Stimulated activated CD4-positive, alpha-beta T cell treated with anti-CD3 and anti-CD28 coated beads, Interleukin-1b, Interleukin-23, amount 100 ng/mL, for 1 hour (primary cell): ENCODE measurements at places on chromosomes 5 and 9.
A peak's percentile ranks its signal among the peaks of the same experiment; 100 is the strongest.

- DNase-seq = no peak
Measured at GRCh38 chr5:371811-372555, 50.5 kb downstream of the AHRR start.

GRCh38 chr5:54900984-54901725 lies 84.2 kb downstream of the ESM1 start:
- DNase-seq = no peak

- DNase-seq = no peak
Measured at GRCh38 chr5:5770825-5771224, 348.3 kb downstream of the ICE1 start.

- DNase-seq = peak; percentile 6
Measured at GRCh38 chr9:92669527-92669889, 423 bp downstream of the IPPK start.

- no peak for DNase-seq
Measured at GRCh38 chr5:163565931-163566608, 60.7 kb downstream of the MAT2B start.

DNA sequence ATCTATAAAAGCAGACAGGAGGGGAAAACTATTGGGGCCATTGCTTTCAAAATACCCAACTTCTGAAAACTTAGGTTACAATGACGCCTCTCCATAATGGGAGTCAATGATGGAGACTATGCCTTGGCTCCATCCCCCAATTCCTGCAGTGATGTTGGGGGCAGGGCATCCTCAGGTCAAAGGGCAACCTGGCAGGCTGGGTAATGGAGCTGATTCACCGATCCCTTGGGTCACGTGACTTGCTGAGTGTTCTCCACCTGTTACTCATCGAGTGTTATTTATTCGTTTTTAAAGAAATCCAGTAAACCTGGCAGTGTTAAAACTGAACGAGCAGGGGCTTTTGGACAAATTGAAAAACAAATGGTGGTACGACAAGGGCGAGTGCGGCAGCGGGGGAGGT lies 244.4 kb downstream of the FAM114A2 start:
- no peak for DNase-seq

- no peak for DNase-seq
Measured at GRCh38 chr5:128579639-128580038, 41.6 kb upstream of the FBN2 start.

DNA sequence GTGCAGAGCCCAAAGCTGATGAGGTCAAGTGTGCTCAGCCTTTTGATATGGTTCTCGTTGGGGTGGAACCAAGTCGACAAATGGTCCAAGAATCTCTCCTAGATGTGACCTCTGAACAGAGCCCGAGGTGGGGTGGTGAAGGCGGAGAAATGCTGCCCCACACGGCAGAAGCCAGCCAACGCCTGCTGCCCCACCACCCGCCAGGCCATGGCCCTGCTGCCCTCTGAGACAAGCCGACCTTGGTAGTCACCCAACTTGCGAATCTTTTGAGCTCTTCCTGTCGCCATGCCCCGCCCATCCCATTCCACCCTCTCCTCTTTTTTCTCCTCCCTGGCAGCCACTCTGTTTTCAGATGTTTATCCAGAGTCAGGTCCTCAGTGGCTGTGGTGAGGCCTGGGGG lies 91.5 kb upstream of the EGFLAM start:
- no peak for DNase-seq

GRCh38 chr5:132263548-132264261 lies 6.2 kb downstream of the PDLIM4 start:
- DNase-seq = no peak

- no peak for DNase-seq
Measured at GRCh38 chr5:151678713-151679112, 8.0 kb downstream of the SPARC start.

- no peak for DNase-seq
Measured at GRCh38 chr9:131194762-131195161, 69.4 kb downstream of the NUP214 start.

GRCh38 chr9:137295238-137295811 lies 6.7 kb downstream of the NRARP start:
- peak; percentile 38 for DNase-seq

DNA sequence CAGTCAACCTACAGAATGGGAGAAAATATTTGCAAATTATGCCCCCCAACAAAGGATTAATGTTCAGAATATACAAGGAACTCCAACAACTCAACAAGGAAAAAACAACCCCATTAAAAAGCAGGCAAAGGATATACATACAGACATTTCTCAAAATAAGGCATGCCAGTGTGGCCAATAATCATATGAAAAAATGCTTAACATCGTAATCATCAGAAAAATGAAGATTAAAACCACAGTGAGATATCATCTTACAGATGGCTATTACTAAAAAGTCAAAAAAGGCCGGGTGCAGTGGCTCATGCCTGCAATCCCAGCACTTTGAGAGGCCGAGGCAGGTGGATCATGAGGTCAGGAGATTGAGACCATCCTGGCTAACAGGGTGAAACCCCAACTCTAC lies 103.2 kb downstream of the KLHL3 start:
- no peak for DNase-seq

GRCh38 chr5:154830219-154830595 lies 20.2 kb downstream of the FAXDC2 start:
- DNase-seq = no peak

GRCh38 chr5:80745490-80745889 lies 90.7 kb upstream of the DHFR start:
- no peak for DNase-seq

- no peak for DNase-seq
Measured at GRCh38 chr5:59756373-59757035, 137.0 kb downstream of the PDE4D start.

GRCh38 chr5:60366489-60366888 lies 333.5 kb downstream of the DEPDC1B start:
- DNase-seq = no peak

GRCh38 chr5:141787376-141787775 lies 90.8 kb downstream of the PCDH1 start:
- no peak for DNase-seq

- DNase-seq = no peak
Measured at GRCh38 chr5:178403351-178403750, 170.7 kb upstream of the PHYKPL start.

DNA sequence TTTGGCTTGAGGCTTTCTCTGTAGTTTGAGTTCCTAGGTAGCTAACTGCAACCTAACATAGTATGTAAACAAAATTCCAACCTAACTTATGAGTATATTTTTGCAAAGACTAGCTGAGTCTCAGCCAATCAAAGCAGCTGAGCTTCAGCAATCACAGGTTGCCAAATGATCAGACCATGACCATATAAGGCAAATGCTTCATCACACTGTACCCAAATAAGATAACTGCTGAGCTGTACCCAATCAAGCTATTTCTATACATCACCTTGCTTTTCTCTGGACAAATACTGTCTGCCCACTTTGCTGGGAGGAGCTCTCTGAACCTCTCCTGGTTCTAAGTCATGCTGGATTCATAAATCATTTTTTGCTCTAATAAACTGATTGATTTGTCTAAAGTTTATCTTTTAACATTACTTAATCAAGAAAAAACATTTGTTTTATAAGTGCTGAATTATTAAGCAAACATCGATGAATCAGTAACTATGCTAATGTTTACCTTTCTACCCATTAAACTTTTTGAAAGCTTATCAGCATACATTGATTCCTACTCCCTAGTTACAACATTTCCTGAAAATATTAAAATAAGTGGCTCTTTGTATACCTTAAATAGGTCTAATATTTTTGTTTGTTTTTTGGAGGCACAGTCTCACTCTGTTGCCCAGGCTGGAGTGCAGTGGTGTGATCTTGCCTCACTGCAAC lies 129.7 kb upstream of the PCA3 start:
- no peak for DNase-seq

GRCh38 chr5:2382776-2383697 lies 368.4 kb downstream of the IRX2 start:
- no peak for DNase-seq

DNA sequence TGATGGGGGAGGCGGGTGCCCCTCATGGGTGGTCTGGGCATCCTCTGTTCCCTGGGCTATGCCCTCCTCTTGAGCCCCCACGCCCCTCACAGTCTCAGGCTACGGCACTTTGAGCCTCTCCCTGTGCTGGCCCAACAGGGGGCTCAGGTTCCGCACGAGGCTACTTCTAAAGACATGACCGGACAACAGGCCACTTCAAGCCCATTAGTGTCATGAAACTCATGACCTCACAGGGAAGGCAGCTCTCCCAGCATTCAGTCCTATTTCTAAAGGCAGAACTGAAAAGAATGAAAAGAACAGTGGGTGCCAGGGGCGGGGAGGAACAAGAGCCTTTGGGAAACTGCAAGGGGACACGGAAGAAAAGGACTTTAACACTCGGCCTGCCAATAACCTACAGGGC lies 45.0 kb downstream of the COL23A1 start:
- DNase-seq = no peak

GRCh38 chr5:152151113-152151512 lies 226.5 kb upstream of the GLRA1 start:
- no peak for DNase-seq

DNA sequence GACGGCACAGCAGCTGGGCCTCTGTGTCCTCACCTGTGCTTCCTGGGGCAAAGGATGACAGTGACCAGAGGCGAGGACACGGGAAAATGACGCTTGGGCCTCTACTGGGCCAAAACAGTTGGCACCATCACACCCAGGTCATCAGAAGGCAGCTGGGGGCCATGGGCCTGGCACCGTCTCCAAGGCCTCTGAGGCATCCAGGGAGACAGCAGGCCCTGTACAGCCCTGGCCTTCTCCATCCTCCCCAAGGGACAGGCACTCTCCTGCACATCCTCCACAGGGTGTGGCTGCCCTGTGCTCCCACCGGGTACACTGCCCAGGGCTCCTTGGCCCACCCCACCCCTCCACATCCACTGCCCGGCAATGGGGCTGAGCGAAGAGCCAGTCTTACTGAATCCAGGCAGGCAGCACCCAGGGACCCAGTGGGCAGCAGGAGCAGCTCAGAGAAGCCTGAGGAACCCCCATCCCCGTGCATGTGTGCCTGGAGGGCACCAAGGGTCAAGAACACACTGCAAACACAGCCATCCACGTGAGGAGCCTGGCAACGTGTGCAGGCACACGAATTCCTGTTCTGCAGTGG lies 4.0 kb downstream of the LPCAT1 start:
- no peak for DNase-seq

- DNase-seq = no peak
Measured at GRCh38 chr5:153558957-153559356, 68.5 kb downstream of the GRIA1 start.

DNA sequence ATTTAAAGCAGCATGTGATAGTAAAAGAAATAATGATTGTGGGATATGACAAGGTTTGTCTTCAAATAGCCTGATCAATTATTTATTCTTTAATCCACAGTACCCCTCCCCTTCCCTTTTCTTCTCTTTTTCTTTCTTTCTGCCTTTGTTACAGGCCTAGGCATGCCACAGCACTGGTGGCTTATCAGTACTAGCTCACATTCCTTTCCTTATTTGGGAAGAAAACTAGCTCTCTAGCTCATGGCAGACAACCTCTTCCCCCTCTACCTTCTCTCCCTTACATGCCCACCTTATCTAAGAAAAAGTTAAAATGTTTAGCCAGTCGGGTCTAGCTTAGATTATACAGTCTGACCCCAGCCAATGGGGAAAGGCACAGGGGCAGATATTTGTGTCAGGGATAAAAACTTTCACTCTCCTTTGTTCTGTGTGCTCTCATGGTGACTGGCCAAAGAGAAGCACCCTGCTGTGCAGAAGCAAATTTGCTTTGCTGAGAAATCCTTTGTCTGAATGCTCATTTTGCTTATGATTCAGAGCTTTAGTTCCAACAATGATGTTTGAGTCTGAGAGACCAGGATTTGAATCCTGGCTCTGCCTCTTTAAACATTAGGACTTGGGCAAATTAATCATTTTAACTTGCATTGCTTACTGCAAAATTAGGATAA lies 75.8 kb upstream of the CDH12 start:
- no peak for DNase-seq

GRCh38 chr9:112846528-112847488 lies 43.9 kb downstream of the SLC46A2 start:
- DNase-seq = no peak

GRCh38 chr9:6689893-6690674 lies 44.6 kb upstream of the GLDC start:
- DNase-seq = no peak

- DNase-seq = no peak
Measured at GRCh38 chr5:83703059-83703458, 17.6 kb downstream of the HAPLN1 start.

DNA sequence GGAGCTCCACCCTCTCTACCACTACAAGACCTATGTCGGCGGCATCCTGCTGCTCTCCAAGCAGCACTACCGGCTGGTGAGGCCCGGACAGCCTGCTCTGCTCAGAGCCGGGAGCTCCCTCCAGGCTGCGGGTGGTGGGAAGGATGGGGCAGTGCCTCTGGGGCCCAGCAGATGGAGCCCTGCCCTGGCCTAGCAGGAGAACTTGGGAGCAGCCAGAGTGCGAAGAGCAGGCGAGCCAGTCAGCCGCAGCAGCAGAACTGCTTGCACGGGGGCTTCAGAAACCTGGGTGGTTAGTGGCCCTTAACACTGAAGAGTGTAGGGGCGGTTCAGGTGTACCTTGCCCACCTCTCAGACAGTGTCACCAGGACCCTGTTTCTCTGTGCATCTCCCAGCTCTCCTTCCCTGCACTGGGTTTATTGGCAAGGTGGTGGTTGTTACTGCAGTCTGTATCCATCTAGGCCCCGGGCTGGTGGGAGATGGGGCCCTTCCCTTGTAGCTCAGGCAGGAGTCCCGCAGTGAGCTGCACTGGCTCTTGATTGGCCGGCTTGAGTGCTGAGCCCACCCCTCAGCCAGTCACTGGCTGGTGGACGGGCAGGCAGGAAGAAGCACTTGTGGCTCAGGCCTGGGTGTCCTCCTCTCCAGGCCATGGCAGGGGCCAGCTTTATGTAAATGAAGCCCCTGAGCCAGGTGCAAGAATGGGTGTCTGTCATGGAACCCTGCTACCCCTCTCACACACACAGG lies 7.7 kb downstream of the B4GALT7 start:
- no peak for DNase-seq

- DNase-seq = no peak
Measured at GRCh38 chr9:136560586-136560985, 14.7 kb upstream of the NOTCH1 start.

GRCh38 chr5:143865426-143866025 lies 53.6 kb downstream of the HMHB1 start:
- no peak for DNase-seq

- DNase-seq = no peak
Measured at GRCh38 chr9:126880226-126880946, 19.9 kb downstream of the ZBTB34 start.

DNA sequence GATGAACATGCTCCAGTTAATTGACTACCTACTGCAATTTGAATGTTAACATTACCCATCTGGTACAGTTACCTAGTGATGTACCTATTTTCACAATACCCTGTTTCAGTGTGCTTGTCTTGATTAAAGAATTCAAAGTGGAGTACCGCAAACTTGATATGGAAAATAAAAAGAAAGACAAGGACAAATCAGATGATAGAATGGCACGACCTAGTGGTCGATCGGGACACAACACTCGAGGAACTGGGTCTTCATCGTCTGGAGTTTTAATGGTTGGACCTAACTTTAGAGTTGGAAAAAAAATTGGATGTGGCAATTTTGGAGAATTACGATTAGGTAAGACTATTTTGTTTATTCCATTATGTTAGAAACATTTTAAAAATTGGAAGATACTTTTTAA lies 33.5 kb downstream of the CSNK1G3 start:
- DNase-seq = no peak
